ENCODE measurements at places on chromosomes 13 and 19. TPM values are rescaled to one million over a fixed set of nuclear protein-coding genes. Genes with fewer than 3 reads are reported as not detected.

GRCh38 chr13:101520672-101521071 lies 68.2 kb downstream of the ITGBL1 start:
- no peaks in the 10 kb centered on the region for H3K36me3 ChIP-seq
- no peaks in the 10 kb centered on the region for H3K27me3 ChIP-seq
- DNase-seq, result no peak
- no peaks in the 10 kb centered on the region for H3K4me1 ChIP-seq
- no peak overlapping the region for H3K27ac ChIP-seq

The CYP4F12 gene
- total RNA-seq, result 85.4 TPM

DNA sequence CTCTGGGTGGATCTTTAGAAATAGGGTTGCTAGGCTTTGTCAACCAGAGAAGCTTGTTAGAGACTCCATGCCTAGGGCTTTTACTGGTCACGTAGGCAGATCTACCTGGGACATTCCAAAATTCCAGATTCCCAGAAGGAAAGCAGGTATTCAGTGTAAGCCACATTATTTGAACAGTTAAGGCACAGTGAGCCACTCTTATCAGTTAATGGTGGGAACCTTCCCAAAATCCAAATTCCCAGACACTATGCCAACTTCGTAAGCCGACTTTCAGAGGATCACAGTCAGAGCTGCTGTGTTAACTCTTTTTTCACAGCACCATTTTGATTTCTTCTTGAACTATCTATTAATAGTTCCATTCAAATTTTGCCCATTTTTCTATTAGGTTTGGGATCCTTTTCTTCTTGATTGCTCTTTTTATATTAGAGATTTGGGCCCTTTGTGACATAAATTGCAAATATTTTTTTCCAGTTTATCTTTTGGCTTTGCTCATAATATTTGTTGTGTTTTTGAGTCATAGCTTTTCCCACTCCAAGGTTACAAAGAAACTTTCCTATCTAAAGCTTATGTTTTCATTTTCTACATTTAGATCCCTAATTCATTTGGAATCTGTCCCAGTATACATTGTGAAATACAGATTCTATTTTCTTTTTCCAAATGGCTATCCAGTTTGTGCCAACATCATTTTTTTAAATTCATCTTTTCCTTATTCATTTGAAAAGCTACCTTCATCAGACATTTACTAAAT lies 77.3 kb downstream of the DHRS12 start:
- peak overlapping the region; percentile 54 for H3K27ac ChIP-seq
- H3K36me3 ChIP-seq, result peaks cover 5% of the 10 kb centered on the region
- DNase-seq, result no peak
- no peak overlapping the region for H3K4me3 ChIP-seq

The NCCRP1 gene
- total RNA-seq, result 32.7 TPM

The SLC15A1 gene
- 34.1 TPM for total RNA-seq

The MBD3L3 gene
- total RNA-seq, result not detected

The ZNF296 gene
- total RNA-seq, result 4.8 TPM

DNA sequence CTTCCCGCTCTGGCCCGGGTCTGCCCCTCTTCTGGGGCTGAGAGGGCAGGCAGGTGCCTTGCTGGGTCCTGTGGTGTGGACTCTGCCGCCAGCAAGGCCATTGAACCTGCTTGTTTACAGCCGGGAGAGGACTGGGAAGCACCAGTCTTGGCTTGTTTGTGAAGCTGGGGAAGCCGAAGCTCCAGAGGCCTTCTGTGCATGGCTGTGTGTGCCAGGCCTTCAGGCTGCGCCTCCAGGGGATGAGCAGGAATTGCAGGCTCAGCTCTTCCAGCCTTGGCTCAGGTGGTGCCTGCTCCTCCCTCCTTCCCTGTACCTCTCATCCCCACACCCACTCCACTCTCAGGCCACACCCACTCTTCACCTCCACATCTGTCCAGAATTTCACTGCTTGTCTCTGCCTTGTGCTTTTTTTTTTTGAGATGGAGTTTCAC lies 17.5 kb downstream of the NDUFB7 start:
- peak overlapping the region; percentile 86 for H3K27ac ChIP-seq
- H3K4me1 ChIP-seq, result peaks cover 94% of the 10 kb centered on the region
- H3K36me3 ChIP-seq, result peaks cover 5% of the 10 kb centered on the region
- no peak for DNase-seq
- peak overlapping the region; percentile 11 for H3K4me3 ChIP-seq

The CHAF1A gene
- total RNA-seq, result 8.5 TPM

The TRPM4 gene
- total RNA-seq, result 87.6 TPM

- H3K27me3 ChIP-seq, result no peaks in the 10 kb centered on the region
- H3K27ac ChIP-seq, result no peak overlapping the region
- DNase-seq, result no peak
- no peak overlapping the region for H3K4me3 ChIP-seq
Measured at GRCh38 chr19:47680858-47681332, 32.3 kb upstream of the EHD2 start.

DNA sequence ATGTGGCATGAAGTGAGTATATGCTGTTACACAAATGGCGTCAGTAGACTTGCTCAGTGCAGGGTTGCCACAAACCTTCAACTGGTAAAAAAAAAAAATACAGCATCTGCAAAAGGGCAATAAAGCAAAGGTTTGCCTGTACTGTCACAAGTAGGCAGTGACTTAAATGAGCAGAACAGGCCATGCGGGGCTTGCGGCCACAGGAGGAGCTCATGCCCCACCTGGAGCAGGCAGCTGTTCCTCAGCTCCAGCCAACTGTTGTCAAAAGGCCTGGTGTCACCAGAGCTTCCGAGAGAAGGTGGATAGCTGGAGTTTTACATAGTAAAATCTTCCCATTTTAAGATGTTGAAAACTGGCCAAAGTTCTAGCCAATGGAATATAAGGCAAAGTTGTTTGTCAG lies 7.7 kb downstream of the ATP7B start:
- H3K27me3 ChIP-seq, result no peaks in the 10 kb centered on the region
- H3K36me3 ChIP-seq, result no peaks in the 10 kb centered on the region
- H3K4me1 ChIP-seq, result peaks cover 9% of the 10 kb centered on the region
- H3K27ac ChIP-seq, result no peak overlapping the region
- DNase-seq, result no peak
- H3K4me3 ChIP-seq, result no peak overlapping the region

DNA sequence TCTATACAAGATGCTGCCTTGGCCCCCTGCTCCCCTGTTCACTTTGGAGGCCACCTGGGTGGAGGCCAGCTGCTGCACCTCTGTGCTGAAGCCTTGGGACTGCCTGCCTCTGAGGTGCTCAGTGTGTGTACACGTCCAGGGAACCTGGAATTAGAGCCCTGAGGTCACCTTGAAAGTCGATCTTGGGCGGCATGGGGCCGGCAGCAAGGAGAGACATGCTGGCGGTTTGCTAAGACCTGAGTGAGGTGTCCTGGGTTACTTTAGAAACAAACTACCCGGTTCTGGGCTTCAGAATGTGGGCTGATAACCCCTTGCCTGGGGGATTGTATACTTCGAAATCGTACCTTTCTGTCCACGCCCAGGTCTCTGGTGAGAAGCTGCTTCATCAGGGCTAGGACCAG lies 25.5 kb downstream of the TSSK6 start:
- H3K4me1 ChIP-seq, result peaks cover 58% of the 10 kb centered on the region
- DNase-seq, result peak; percentile 75
- peak overlapping the region; percentile 27 for H3K4me3 ChIP-seq
- peaks cover 34% of the 10 kb centered on the region for H3K36me3 ChIP-seq
- no peaks in the 10 kb centered on the region for H3K27me3 ChIP-seq
- peak overlapping the region; percentile 84 for H3K27ac ChIP-seq

DNA sequence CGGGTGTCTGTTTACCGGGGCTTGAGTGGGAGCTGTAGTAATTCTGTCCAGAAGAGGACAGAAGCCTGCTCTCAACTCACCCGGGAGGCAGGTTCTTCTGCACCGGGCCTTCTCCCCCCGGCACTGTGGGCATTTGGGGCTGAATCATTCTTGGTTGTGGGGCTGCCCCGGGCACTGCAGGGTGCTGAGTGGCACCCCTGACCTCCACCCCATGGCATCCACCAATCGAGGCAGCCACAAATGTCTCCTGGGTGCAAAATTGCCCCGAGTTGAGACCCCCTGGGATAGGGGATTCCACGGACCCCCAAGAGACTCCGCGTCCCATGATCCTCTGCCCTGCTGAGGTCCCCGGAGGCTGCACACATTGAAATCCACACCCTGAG lies 68.8 kb downstream of the GNG7 start:
- no peaks in the 10 kb centered on the region for H3K36me3 ChIP-seq
- H3K27ac ChIP-seq, result no peak overlapping the region
- H3K4me3 ChIP-seq, result no peak overlapping the region
- no peak for DNase-seq
- peaks cover 20% of the 10 kb centered on the region for H3K4me1 ChIP-seq
- H3K27me3 ChIP-seq, result no peaks in the 10 kb centered on the region
